Mesothelial cell of epicardium (in vitro differentiated cells): ENCODE measurements at places on chromosomes 1 and 21.

DNA sequence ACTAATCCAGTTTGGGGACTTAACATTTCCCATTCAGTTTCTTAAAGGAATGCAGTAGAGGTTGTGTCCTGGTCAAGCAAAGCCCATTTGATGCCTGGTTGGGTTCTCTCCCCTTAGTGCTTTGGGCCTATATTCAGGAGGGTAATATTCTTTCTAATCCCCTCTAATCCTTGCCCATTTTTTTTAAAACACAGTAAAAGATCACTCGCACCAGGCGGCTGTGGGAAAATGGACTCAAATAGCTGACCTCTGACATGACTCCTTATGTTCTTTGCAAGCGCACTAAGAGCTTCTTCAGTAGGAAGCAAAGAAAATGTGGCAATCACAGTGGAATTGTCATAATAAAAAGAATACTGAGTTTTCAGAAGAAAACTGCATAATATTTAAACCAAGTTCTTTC is 49.9 kb downstream of the WNT2B start:
- H3K4me1 ChIP-seq, result peaks cover 17% of the 10 kb centered on the region
- no peak overlapping the region for H3K4me3 ChIP-seq
- H3K27me3 ChIP-seq, result no peaks in the 10 kb centered on the region
- no peak overlapping the region for H3K27ac ChIP-seq
- no peak for DNase-seq

DNA sequence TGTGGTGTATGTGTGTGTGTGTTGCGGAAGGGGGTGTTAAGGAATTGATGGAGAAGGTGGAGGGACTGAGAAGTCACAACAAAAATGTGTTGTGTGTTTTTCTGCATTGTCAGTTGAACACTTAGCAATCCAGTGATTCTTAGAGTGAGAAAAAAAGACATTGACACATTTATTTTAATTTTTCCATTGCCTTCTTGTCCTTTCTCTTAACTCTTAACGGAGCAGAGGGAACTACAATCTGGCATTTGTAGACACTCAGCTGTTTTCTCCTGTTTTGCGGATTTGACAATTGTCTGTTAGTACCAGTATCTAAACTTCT is 725 bp downstream of the C1orf53 start:
- peaks cover 53% of the 10 kb centered on the region for H3K27me3 ChIP-seq
- no peaks in the 10 kb centered on the region for H3K36me3 ChIP-seq
- peaks cover 19% of the 10 kb centered on the region for H3K4me1 ChIP-seq
- no peak for DNase-seq
- H3K27ac ChIP-seq, result peak overlapping the region; percentile 67

DNA sequence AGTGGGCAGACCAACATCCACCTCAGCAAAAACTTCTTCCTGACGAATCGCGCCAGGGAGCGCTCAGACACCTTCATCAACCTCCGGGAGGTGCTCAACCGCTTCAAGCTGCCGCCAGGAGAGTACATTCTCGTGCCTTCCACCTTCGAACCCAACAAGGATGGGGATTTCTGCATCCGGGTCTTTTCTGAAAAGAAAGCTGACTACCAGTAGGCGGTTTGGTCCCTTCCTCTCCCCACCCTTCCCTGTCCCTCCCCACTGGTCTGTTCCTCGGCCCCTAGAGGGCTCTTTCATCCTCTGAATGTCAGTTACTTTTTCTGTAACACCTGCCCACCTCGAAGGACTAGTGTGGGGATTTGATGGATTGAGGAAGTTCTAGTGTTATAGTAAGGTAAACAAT is 46.9 kb downstream of the CAPN2 start:
- H3K27ac ChIP-seq, result no peak overlapping the region
- no peaks in the 10 kb centered on the region for H3K27me3 ChIP-seq
- peaks cover 34% of the 10 kb centered on the region for H3K36me3 ChIP-seq
- peaks cover 13% of the 10 kb centered on the region for H3K4me1 ChIP-seq
- H3K4me3 ChIP-seq, result no peak overlapping the region

- H3K4me3 ChIP-seq, result peak overlapping the region; percentile 94
- peak overlapping the region; percentile 92 for H3K27ac ChIP-seq
- peaks cover 32% of the 10 kb centered on the region for H3K4me1 ChIP-seq
- H3K36me3 ChIP-seq, result peaks cover 9% of the 10 kb centered on the region
Observed at GRCh38 chr21:46323227-46323709, 402 bp downstream of the C21orf58 start.

DNA sequence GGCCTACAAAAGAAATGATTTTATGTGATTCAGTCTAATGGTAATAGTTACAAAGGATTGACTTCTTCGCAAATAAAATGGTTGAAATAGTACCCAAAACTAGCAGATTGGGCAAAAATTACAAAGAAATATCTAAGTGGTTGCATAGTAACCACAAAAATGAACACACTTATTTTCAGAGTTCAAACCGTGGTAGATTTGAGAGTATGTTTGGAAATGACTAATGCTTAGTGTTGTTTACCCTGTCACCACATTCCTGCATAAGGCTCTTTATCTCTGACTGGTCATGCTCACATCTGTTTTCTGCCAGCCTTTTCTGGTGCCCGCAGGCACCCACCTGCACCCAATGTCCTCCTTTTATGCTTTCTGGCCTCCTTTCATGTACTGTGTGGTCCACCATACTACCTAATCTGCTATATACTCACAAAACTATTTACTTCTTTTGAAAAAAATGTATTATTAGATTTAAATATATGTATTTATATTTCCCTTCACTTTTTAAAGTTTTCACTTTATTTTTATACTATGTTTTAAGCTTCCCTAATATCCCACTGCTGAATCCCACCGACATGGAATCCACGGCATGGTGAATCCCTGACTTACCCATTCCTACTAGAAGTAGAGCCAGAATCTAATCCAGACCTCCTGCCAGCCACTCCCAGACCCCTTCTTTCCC is 30.3 kb downstream of the PTPRC start:
- H3K4me1 ChIP-seq, result peaks cover 11% of the 10 kb centered on the region
- H3K4me3 ChIP-seq, result no peak overlapping the region
- H3K27ac ChIP-seq, result no peak overlapping the region
- no peak for DNase-seq
- no peaks in the 10 kb centered on the region for H3K27me3 ChIP-seq

- H3K4me1 ChIP-seq, result peaks cover 33% of the 10 kb centered on the region
- peaks cover 23% of the 10 kb centered on the region for H3K27me3 ChIP-seq
- peak within 1 kb of the TSS; percentile 87 for H3K27ac ChIP-seq
- peak within 1 kb of the TSS; percentile 76 for H3K4me3 ChIP-seq
- DNase-seq, result peak; percentile 64
Observed at GRCh38 chr1:20185834-20186782, at the start of the genes PLA2G2C and UBXN10. TSS of gene PLA2G2C (minus strand) at chr1:20186518. CDS start at chr1:20177363, 9,155 bp downstream. TSS of gene UBXN10 (plus strand) at chr1:20186096. CDS start at chr1:20190562, 4,466 bp downstream.

- peak overlapping the region; percentile 4 for H3K4me3 ChIP-seq
- no peaks in the 10 kb centered on the region for H3K27me3 ChIP-seq
- no peaks in the 10 kb centered on the region for H3K36me3 ChIP-seq
- DNase-seq, result no peak
- H3K27ac ChIP-seq, result peak overlapping the region; percentile 9
Observed at GRCh38 chr1:21292503-21292983, 2.3 kb upstream of the ECE1 start.

GRCh38 chr1:167554028-167554779 is 642 bp upstream of the CREG1 start:
- no peaks in the 10 kb centered on the region for H3K36me3 ChIP-seq
- H3K4me3 ChIP-seq, result peak overlapping the region; percentile 72
- peak overlapping the region; percentile 92 for H3K27ac ChIP-seq
- H3K27me3 ChIP-seq, result no peaks in the 10 kb centered on the region
- peaks cover 30% of the 10 kb centered on the region for H3K4me1 ChIP-seq
- no peak for DNase-seq

- peaks cover 35% of the 10 kb centered on the region for H3K27me3 ChIP-seq
- peaks cover 2% of the 10 kb centered on the region for H3K4me1 ChIP-seq
- DNase-seq, result no peak
- H3K4me3 ChIP-seq, result no peak overlapping the region
- H3K36me3 ChIP-seq, result no peaks in the 10 kb centered on the region
Observed at GRCh38 chr1:74468982-74469603, 43.3 kb downstream of the LRRC53 start.

- no peaks in the 10 kb centered on the region for H3K36me3 ChIP-seq
- no peak for DNase-seq
- H3K4me1 ChIP-seq, result peaks cover 5% of the 10 kb centered on the region
- no peak overlapping the region for H3K27ac ChIP-seq
- H3K4me3 ChIP-seq, result no peak overlapping the region
Observed at GRCh38 chr1:221797506-221797905, 55.6 kb upstream of the DUSP10 start.

DNA sequence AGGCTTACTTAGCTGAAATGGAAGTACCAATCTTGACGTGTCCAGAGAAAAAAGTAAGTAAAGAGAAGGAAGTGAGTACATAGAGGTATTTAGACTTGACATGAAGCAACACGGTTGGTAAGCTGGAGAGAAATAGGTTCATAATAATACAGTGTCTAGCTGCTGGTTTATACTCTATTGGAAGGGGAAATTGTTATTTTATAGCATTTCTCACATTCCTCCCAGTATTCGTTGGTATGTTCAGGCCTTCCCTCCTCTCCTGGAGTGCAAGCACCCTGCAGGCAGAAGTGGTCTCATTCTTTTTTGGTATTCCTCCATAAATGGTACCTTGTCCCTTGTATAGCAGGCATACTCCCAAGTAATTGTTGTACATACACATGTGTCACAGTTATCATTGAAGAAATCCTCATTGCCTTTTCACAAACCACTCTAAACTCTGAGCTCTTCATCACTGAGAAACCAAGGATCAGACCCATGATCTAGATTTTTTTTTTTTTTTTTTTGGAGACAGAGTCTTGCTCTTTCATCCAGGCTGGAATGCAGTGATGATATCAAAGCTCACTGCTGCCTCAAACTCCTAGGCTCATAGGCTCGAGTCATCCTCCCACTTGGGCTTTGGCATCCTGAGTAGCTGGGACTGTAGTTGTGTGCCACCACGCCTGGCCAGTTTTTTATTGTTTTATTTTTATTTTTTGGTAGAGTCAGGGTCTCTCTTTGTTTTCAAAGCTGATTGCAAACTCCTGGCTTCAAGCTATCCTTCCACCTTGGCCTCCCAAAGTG is 9.8 kb upstream of the IPO9 start:
- no peak overlapping the region for H3K4me3 ChIP-seq
- no peak overlapping the region for H3K27ac ChIP-seq
- H3K36me3 ChIP-seq, result peaks cover 62% of the 10 kb centered on the region

DNA sequence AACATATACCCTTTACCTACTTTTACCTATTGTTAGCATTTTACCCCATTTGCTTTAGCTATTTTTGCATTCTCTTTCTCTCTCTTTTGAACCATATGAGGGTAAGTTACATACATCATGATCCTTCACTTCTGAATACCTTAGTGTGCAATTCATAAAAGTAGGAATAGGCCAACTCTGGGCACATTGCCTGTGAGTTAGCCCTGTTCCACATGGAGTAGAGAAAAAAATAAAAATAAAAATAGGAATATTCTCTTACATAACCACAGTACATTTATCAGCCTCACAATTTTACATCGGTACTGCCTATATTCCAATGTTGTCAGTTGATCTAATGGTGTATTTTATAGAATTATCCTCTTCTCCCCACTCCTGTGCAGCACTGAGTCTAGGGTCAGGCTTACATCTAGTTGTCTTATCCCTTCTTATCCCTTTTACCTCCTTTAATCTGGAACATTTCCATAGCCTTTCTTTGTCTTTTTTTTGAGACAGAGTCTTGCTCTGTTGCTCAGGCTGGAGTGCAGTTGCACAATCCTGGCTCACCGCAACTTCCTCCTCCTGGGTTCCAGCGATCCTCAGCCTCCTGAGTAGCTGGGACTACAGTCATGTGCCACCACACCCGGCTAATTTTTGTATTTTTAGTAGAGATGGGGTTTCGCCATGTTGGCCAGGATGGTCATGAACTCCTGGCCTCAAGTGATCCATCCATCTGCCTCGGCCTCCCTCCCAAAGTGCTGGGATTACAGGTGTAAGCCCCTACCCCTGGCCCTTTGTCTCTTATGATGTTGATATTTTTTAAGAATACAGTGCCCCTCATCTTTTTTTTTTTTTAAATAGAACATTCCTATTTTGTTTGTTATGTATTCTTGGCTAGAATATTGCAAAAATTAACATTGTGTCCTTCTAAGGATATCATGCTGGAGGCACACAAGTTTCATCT is 11.1 kb upstream of the SLC30A1 start:
- H3K4me1 ChIP-seq, result peaks cover 17% of the 10 kb centered on the region
- H3K27ac ChIP-seq, result peak overlapping the region; percentile 58
- H3K4me3 ChIP-seq, result no peak overlapping the region
- no peaks in the 10 kb centered on the region for H3K36me3 ChIP-seq
- no peak for DNase-seq

DNA sequence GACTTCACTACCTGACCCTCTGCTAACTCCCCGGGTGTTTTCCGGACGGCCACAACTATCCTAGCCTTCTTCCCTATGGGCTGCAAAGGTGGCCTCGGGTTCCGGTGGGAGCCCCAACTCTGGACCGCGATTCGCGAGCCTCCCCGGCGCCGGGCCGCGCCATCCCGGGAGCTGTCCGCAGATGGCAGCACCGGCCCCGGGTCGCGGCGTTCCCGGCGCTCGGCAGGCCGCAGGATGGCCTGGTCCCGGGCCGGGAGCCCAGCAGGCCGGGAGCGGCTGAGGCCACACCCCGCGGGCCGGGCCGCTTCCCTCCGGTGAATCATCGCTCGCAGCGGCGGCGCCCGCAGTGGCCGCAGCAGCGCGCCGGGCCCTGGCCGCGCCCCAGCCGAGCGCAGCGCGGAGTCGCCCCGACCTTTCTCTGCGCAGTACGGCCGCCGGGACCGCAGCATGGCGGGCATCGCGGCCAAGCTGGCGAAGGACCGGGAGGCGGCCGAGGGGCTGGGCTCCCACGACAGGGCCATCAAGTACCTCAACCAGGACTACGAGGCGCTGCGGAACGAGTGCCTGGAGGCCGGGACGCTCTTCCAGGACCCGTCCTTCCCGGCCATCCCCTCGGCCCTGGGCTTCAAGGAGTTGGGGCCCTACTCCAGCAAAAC is at the start of gene CAPN2:
Gene CAPN2, plus strand, starts transcription at position 346 of the 656 bp plus-strand sequence. Its CDS starts 102 bp downstream, at position 448.
- peak within 1 kb of the TSS; percentile 84 for H3K27ac ChIP-seq
- H3K36me3 ChIP-seq, result peaks cover 3% of the 10 kb centered on the region
- DNase-seq, result peak; percentile 83

DNA sequence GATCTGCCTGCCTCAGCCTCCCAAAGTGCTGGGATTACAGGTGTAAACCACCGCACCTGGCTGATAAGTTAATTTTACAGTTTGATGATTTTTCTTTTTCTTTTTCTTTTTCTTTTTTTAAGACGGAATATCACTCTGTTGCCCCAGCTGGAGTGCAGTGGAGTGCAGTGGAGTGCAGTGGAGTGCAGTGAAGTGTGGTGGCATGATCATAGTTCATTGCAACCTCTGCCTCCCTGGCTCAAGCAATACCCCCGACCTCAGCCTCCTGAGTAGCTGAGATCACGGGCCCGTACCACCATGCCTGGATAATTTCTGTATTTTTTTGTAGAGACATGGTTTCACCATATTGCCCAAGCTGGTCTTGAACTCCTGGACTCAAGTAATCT is 84.4 kb upstream of the CXADR start:
- H3K27me3 ChIP-seq, result no peaks in the 10 kb centered on the region
- H3K27ac ChIP-seq, result no peak overlapping the region
- no peak for DNase-seq
- no peaks in the 10 kb centered on the region for H3K4me1 ChIP-seq
- H3K36me3 ChIP-seq, result no peaks in the 10 kb centered on the region
- no peak overlapping the region for H3K4me3 ChIP-seq

- no peak overlapping the region for H3K27ac ChIP-seq
- H3K27me3 ChIP-seq, result peaks cover 7% of the 10 kb centered on the region
Observed at GRCh38 chr1:2561446-2561845, 5.3 kb downstream of the TNFRSF14 start.

GRCh38 chr1:42209526-42210251 is 45.1 kb upstream of the GUCA2A start:
- H3K4me1 ChIP-seq, result peaks cover 55% of the 10 kb centered on the region
- H3K4me3 ChIP-seq, result no peak overlapping the region
- DNase-seq, result no peak
- H3K27ac ChIP-seq, result peak overlapping the region; percentile 73
- H3K36me3 ChIP-seq, result peaks cover 44% of the 10 kb centered on the region

GRCh38 chr1:17359031-17359430 is 13.0 kb upstream of the PADI6 start:
- H3K27me3 ChIP-seq, result no peaks in the 10 kb centered on the region
- DNase-seq, result no peak
- H3K4me3 ChIP-seq, result no peak overlapping the region
- no peaks in the 10 kb centered on the region for H3K4me1 ChIP-seq
- no peak overlapping the region for H3K27ac ChIP-seq
- H3K36me3 ChIP-seq, result no peaks in the 10 kb centered on the region
